ENCODE measurements at places on chromosomes 11 and 22. TPM values are rescaled to one million over a fixed set of nuclear protein-coding genes. Genes with fewer than 3 reads are reported as not detected.

The LMNTD2 gene
- total RNA-seq = 1.2 TPM

The FGF3 gene
- not detected for total RNA-seq

The LAYN gene
- total RNA-seq = 136 TPM

The TPBGL gene
- total RNA-seq = not detected

DNA sequence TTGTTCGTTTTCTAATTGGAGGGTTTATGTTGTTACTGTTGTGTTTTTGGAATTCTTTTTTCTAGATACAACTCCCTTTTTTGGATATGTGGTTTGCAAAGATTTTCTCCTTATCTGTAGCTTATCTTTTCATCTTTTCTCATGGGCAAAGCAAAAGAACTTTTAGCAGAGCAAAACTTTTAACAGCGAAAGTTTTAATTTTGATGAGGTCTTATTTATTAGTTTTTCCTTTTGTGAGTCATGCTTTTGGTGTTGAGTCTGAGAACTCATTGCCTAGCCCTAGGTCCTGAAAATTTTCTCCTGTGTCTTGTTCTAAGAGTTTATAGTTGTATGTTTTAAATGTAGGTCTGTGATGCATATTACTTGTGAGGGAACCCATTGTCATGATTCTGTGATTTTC lies 99.4 kb downstream of the TEAD1 start:
- H3K27me3 ChIP-seq = no peaks in the 10 kb centered on the region
- peak; percentile 24 for DNase-seq
- peak overlapping the region; percentile 54 for H3K4me3 ChIP-seq
- H3K36me3 ChIP-seq = peaks cover 16% of the 10 kb centered on the region
- peak overlapping the region; percentile 65 for H3K27ac ChIP-seq

DNA sequence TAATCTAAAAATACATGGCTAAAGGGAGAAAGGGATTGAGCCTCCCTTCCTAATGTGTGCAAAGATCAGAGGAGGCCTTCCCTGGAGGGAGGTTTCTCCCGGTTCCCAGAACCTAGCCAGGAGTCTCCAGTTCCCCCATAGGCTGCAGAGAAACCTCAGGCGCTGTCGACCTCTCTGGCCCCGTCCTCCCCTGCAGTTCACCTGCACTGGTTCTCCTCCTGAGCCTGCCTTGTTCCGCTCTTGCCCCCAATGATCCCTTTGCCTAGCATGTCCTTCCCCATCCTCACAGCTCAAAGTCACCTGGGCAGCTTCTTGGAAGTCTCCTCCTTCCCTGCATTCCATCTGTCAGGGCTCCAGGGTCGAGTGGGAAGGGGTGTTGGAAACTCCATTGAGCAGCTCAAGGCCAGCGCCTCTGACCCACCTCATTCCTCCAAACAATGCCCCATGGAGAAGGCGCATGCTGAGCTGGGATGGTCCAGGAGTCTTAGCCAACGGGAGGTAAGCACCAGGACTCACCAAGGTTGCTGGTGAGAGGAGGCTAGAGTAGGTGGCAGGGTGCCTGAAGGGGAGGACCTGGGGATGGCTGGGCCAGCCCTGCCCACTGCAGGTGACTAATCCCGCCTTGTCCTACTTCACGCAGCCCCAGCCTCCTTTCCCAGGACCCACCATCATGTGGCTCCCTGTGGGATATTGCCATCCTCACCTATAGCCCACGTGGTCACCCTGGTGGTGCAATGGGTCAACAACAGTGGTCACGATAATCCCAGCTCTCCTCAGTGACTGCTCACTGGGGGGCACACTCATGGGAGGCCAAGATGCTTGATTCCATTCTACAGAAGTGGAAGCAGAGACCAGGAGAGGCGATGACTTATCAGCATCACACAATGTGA lies 15.4 kb downstream of the RSPH14 start:
- H3K4me3 ChIP-seq = no peak overlapping the region
- H3K36me3 ChIP-seq = peaks cover 5% of the 10 kb centered on the region
- peaks cover 6% of the 10 kb centered on the region for H3K4me1 ChIP-seq
- no peak for DNase-seq
- no peak overlapping the region for H3K27ac ChIP-seq

DNA sequence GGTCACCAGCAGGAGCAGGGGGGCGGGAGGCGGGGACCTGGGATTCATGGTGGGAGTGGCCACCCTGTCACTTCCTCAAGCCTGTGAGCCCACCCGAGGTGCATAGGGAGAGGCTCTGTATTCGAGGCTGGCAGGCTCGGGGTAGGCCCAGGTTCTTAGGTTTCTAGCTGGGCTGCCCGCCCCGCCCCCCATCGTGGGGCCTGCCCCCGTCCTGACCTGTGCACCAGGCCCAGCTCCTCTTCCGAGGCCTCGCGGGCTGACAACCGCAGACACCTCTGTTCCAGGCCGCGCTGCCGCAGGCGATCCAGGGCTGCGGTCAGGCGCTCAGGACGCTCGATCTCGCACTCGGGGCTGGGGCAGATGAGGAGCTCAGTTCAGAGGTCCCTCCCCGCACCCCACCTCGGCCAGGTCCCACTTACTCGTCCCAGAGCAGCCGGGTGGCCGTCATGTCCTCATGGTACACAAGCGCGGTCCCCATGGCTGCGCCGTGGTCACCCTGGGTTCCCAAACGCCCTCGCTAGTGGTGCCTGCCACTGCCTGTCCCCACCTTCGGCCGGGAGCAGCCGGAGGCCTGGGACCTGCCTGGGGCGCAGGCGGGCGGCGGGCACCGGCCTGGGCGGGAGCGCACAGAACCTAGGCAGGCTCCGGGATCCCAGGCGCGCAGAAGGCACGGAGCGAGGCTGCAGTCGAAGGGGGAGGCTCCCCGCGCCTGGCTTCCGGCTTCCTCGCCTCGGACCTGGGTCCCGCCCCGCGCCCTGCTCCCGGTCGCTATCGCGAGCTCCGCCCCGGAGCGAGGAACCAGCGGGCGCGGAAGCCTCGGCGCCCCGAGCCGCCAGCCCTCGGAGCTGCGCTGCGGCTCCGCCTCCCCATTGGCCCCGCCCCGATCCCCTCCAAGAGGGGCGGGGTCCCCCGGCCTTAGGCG lies at the start of gene HDAC10:
HDAC10 (minus strand) TSS at position 711 of the 922 bp plus-strand sequence; CDS start at position 478, 233 bp downstream.
- peak within 1 kb of the TSS; percentile 59 for H3K27ac ChIP-seq
- H3K4me1 ChIP-seq = peaks cover 17% of the 10 kb centered on the region
- no peaks in the 10 kb centered on the region for H3K36me3 ChIP-seq

DNA sequence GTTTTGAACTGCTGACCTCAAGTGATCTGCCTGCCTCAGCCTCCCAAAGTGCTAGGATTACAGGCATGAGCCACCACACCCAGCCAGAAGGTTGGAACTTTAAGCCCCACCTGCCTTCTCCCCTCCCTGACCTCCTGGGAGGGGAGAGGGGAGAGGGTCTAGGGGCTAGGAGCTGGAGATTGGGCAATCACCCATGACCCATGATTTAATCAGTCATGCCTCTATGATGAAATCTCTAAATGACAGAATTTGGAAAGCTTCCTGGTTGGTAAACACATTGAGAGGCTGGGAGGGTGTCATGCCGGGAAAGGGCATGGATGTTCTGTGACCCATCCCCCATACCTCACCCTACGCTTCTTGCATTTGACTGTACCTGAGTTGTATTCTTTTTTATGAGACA lies 17.1 kb upstream of the TFIP11 start:
- no peak overlapping the region for H3K4me3 ChIP-seq
- 0 out of 2 replicates have a peak, but pooled peaks cover 9% of the 10 kb centered on the region for H3K4me1 ChIP-seq
- H3K27me3 ChIP-seq = no peaks in the 10 kb centered on the region

GRCh38 chr11:44125598-44125997 lies 30.1 kb downstream of the EXT2 start:
- no peaks in the 10 kb centered on the region for H3K4me1 ChIP-seq
- no peaks in the 10 kb centered on the region for H3K27me3 ChIP-seq
- H3K36me3 ChIP-seq = 0 out of 2 replicates have a peak, but pooled peaks cover 6% of the 10 kb centered on the region
- no peak for DNase-seq
- no peak overlapping the region for H3K4me3 ChIP-seq

GRCh38 chr11:11427542-11427941 lies 74.5 kb upstream of the CSNK2A3 start:
- no peak for DNase-seq
- no peaks in the 10 kb centered on the region for H3K27me3 ChIP-seq
- no peak overlapping the region for H3K27ac ChIP-seq
- peaks cover 42% of the 10 kb centered on the region for H3K4me1 ChIP-seq
- H3K36me3 ChIP-seq = no peaks in the 10 kb centered on the region
- no peak overlapping the region for H3K4me3 ChIP-seq

- peaks cover 2% of the 10 kb centered on the region for H3K27me3 ChIP-seq
- peak overlapping the region; percentile 12 for H3K4me3 ChIP-seq
- H3K27ac ChIP-seq = peak overlapping the region; percentile 51
- H3K36me3 ChIP-seq = peaks cover 7% of the 10 kb centered on the region
- DNase-seq = peak; percentile 37
These were observed 10.8 kb upstream of the PANX1 start for GRCh38 chr11:94117871-94118270.

GRCh38 chr11:133163463-133164419 lies 368.6 kb downstream of the OPCML start:
- H3K36me3 ChIP-seq = 0 out of 2 replicates have a peak, but pooled peaks cover 3% of the 10 kb centered on the region
- no peak overlapping the region for H3K27ac ChIP-seq
- peak; percentile 5 for DNase-seq
- H3K27me3 ChIP-seq = peaks cover 1% of the 10 kb centered on the region

DNA sequence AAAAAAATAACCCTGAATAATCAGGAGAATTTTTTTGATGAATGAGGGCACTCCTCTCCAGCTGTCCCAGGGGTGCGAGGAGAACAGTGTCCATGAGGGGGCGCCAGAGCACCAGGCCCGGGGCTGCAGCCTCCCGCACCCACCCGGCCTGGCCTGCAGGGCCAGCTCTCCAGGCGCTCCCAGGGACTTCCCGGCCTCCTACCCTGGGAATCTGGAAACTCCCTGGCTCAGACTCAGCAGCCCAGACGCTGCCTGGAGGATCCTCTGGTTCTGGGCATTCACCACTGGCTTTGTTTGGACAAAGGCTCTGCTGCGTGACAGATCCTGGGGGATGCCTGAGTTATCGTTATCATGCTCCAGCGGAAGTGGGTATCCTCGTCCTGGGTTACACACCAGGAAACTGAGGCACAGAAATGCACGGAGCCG lies 31.0 kb downstream of the MCM5 start:
- no peak overlapping the region for H3K4me3 ChIP-seq
- DNase-seq = peak; percentile 86
- H3K27ac ChIP-seq = peak overlapping the region; percentile 55
- H3K4me1 ChIP-seq = peaks cover 18% of the 10 kb centered on the region
- peaks cover 2% of the 10 kb centered on the region for H3K27me3 ChIP-seq

- H3K4me3 ChIP-seq = peak overlapping the region; percentile 77
- DNase-seq = peak; percentile 94
- H3K4me1 ChIP-seq = peaks cover 40% of the 10 kb centered on the region
- H3K36me3 ChIP-seq = no peaks in the 10 kb centered on the region
- H3K27me3 ChIP-seq = peaks cover 3% of the 10 kb centered on the region
These were observed 25.4 kb upstream of the SMTN start for GRCh38 chr22:31055635-31056159.

DNA sequence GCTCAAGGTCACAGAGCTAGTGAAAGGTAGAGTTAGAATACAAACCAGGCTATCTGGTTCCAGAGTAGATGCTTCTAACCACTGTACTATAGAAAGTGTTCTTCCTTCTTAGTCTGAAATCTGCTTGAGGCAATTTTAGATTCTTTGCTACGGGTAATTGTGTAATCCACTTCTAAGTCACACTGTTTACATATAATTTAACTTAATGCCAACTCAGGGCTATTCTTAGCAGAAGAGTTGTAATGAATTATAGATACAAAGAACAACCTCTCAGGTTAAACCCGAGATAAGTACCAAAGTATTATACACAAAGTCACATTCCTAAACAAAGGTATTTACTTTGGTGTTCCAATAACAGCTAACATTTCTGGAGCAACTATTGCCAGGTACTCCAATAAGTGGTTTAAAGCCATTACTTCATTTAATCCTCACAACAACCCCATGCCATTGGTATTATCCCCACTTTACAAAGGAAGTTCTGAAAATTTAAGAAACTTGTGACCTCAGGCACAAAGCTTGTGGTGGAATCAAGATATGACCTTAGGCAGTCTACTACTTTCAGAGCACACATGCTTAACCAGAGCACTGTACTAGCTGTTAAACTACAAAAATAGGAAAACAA lies 31.1 kb upstream of the DDI1 start:
- H3K4me1 ChIP-seq = peaks cover 29% of the 10 kb centered on the region
- no peaks in the 10 kb centered on the region for H3K36me3 ChIP-seq
- H3K27ac ChIP-seq = no peak overlapping the region
- H3K4me3 ChIP-seq = no peak overlapping the region
- peaks cover 1% of the 10 kb centered on the region for H3K27me3 ChIP-seq
- peak; percentile 17 for DNase-seq

DNA sequence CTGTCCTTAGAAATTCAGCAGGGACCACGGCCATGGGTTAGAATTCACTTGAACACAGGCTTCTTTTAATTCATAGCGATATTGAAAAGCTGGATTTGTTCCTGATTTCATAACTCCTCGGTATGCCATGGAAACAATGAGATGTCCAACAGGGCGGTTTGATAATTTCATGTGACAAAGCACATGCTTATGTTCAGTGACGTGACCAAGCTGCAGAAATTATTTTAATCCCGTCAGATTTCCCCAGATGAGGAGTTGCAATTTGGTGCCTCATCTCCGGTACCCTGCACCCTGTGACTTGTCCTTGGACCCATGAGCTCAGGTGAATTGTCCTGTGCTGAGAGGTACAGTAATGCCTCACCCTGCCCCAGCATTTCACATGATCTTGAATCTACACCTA lies 81.7 kb downstream of the C11orf91 start:
- no peak overlapping the region for H3K27ac ChIP-seq

DNA sequence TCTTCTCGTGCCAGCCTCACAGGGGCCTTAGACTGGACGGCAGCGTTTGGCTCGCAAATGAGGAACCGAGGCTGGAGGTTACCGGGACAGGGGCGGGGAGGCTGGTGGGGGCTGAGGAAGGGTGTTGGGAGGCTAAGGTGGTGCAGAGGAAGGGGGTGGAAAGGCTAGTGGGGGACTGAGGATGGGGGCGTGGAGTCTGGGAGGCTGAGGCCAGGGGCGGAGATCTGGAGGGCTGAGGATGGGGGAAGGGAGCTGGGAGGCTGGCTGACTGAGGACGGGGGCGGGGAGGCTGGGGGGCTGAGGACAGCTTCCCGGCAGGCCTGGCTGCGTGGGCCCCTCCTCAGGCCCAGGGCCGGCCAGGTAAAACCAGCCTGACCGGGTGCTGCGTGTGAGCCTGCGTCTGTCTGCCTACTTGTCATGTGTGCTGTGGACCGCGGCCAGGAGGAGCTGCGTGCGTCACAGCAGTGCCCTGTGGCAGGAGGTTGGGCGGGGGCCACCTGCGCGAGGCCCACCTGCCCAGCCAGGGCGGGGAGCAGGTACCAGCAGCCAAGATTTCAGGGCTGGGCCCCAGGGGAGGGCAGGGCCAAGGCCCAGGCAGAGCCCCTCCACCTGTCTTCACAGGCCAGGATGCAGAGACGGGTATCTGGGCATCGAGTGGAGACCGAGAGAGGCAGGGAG lies 9.4 kb upstream of the PIM3 start:
- H3K36me3 ChIP-seq = no peaks in the 10 kb centered on the region
- no peak for DNase-seq
- peaks cover 10% of the 10 kb centered on the region for H3K4me1 ChIP-seq
- no peaks in the 10 kb centered on the region for H3K27me3 ChIP-seq

GRCh38 chr11:11107076-11107723 lies 245.8 kb downstream of the CSNK2A3 start:
- H3K4me1 ChIP-seq = no peaks in the 10 kb centered on the region
- H3K36me3 ChIP-seq = no peaks in the 10 kb centered on the region
- no peak for DNase-seq
- H3K4me3 ChIP-seq = no peak overlapping the region
- H3K27ac ChIP-seq = no peak overlapping the region

GRCh38 chr22:45112136-45112879 lies 51.4 kb upstream of the NUP50 start:
- peak; percentile 92 for DNase-seq
- H3K4me1 ChIP-seq = peaks cover 14% of the 10 kb centered on the region
- H3K27ac ChIP-seq = peak overlapping the region; percentile 86
